BJ (cell line): ENCODE measurements at places on chromosomes 1 and 21.

GRCh38 chr21:33698087-33698860 lies 56.0 kb downstream of the ITSN1 start:
- DNase-seq = no peak

- DNase-seq = peak; percentile 69
Measured at GRCh38 chr1:16351994-16352841, at the start of gene FBXO42. Gene FBXO42 (minus strand): TSS chr1:16352480. CDS start chr1:16315418, 37,062 bp downstream.

- no peak for DNase-seq
Measured at GRCh38 chr1:199995096-199995685, 32.3 kb upstream of the NR5A2 start.

DNA sequence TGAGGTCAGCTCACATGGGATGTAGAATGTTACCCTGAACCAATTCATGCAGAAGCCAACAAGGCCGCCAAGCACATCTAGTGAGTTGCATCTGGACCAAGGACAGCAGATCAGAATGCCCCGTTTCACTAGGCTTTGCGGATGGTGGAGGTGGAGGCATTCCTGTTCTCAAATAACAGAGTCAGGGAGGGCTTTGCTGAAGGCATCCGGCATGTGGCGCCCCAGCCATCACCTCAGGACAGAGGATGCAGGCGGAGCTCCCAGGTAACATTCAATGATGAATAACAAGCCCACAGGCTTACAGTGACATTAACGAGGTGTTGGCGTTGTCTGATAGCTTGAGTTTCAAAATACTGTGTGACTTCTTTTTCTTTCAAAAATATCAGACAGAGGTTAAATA lies 476.2 kb downstream of the CAMTA1 start:
- no peak for DNase-seq

- no peak for DNase-seq
Measured at GRCh38 chr21:22536509-22536908, 1538.3 kb downstream of the NCAM2 start.

DNA sequence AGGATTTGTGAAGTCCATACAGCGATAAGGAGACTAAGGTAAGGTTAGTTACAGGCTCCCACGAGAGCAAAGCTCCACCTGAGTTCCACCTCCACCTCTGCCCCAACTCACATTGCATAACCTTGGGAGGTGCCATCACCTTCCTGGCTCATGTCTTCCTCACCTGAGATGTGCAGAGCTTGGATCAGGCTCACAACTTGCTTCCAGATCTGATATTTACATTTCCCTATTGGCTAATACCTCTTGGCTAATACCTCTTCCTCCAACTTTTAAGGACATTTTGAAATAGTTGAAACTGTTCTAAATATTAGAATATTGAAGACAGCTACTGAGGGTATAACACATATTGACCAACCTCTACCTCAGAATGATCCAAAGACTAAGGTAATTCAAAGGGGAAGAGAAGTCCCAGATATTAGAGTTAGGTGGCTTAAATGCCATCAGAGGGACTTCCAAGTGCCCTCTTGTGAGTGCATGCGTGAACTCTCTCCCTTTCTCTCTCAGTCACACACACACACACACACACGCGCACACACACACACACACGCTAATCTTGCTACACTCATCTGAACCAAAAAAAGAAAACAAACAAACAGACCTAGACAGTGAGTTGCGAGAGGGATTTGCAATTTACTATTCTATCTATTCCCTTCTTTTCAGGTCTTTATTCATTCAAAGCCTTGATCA lies 134.3 kb downstream of the PLPP3 start:
- no peak for DNase-seq

DNA sequence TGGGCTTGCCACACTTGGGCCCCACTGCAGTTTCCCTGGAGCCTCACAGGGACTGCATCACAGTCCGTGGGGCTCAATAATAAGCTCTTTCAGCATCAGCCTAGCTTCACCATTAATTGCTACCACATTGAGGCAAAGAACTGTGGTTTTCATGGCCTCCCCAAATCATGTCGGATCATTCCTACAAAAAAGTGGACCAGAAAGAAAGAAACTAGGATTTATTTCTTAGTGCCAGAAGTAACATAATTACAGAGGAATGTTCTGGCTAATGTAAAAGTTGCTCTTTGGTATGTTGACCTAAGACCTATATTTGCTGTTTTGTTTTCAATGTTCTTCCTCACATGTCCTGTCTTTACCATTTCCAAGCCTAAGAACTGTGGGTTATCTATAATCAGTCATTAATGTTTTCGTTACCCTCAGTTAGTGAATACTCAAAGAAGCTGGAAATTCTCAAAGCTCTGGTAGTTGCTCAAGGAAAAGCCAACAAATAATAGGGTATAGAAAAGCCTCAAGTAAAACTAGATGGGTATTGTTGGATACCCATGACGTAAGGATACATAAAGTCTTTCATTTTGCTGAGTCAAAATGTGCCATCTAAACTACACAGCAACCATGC lies 173.9 kb downstream of the LTN1 start:
- peak; percentile 53 for DNase-seq

DNA sequence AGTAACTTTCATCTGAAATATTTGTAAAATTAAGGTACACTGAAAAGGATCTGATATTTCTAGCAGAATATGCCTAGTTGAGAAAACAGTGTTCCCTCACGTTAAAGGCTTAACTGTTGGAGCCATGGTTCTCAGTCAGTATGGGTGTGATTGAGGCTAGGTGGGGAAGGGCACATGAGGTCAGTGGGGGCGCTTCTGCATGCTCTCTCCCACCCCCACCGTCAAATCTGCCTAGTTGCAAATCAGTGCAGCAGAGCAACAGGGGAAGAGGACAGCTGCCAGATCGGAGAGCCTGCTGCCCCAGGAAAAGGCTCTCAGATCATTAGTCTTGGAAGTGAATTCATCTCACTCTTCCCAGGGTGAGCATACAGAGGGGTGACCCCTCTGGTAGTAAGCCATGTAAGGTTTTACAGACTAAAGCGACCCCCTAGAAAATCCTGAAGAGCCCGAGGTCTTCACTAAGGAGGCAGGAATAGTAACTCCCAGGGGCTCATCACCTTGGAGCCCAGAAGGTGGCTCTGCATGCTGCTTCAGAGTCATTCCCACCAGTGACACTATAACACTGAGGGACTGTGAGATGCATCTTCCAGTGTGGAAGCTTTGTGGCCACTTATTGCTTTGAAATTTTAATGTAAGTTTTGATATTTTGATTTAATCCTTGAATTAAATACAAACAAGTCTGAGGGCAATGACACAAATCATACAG lies 83.1 kb upstream of the BARHL2 start:
- DNase-seq = no peak

DNA sequence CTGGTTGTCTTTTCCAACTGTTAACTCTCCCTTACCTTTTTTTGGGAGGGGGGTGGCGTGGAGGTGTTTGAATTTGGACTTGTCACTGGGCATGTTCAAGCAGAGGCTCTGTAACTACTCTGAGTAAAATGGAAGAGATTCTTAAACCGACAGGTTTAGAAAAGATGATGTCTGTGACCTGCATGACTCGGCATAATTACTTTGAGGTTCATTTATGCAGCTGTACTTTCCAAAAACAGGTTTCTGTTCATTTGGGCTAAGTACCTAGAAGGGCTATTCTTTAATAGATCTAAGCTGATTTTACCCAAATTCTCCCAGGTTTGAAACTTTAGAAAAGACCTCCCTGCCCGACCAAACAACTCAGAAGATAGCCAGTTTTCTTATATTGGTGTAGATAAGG lies 80.3 kb downstream of the SLC35A3 start:
- DNase-seq = no peak

DNA sequence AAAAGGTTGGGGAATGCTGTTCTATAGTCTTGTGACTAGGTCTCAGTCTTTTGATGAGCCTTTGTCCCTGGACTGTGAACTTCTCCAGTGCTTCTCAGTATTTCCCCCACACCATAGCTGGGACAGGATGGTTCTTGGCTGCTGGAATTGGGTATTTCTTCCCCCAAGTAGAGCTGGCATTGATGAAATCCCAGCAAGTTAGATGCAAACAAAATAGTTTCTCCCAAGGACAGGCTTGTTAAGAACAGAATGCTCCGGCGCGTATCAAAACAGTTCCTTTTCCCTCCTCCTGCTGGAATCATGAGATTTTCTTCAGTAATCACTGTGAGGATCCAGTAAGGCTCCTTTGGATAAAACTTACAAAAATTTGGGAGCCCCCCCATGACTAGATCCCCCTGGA lies 162.6 kb downstream of the PIK3R3 start:
- no peak for DNase-seq

DNA sequence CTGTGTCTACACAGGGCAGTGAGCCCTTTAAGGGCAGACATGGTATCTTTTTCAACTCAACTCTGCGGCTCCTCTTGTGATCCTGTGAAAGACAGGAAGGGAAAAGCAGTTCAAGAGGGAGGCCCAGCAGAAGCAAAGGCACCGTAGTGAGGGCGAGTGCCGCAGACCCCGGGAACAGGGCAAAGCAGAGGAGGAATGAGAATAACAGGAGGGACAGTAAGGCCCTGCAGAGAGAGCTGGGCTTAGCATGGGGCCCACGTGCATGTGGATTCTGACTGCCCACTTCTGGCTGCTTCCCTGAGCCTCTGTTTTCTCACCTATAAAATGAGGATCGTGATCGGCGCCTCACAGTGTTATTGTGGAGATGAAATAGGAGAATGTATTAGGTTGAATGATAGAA lies 409.3 kb downstream of the PTPRU start:
- DNase-seq = no peak

GRCh38 chr1:166597516-166597915 lies 241.8 kb upstream of the POGK start:
- no peak for DNase-seq

- DNase-seq = no peak
Measured at GRCh38 chr1:156556354-156556753, 16.0 kb downstream of the IQGAP3 start.

DNA sequence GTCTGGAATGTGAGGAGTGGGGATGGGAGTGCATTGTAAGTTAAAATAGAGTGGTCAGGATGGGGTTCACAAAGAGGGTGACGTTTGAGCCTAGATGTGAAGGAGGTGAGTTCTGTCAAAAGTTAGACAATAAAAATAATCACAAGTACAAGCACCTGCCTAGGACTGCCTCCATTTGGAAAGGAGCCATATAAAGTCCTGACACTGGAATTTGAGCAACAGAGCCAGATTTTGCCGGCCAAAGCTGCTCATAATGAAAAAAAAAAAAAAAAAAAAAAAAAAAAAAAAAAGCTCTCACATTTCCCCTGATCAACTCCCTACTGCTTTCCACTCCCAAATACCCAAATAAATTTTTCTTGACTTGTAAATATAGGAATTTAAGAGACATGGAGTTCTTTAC lies 4.1 kb downstream of the PALMD start:
- DNase-seq = no peak

GRCh38 chr1:169890761-169891538 lies 2.7 kb downstream of the SCYL3 start:
- no peak for DNase-seq

GRCh38 chr21:29318354-29318753 lies 19.6 kb downstream of the BACH1 start:
- no peak for DNase-seq

GRCh38 chr1:20095564-20096434 lies 23.5 kb downstream of the PLA2G2D start:
- DNase-seq = no peak
